Left renal cortex interstitium (tissue), 4 donors: ENCODE measurements at places on chromosomes 3 and 15. TPM values are rescaled to one million over a fixed set of nuclear protein-coding genes. Genes with fewer than 3 reads are reported as not detected.

- no peak for DNase-seq
Observed at GRCh38 chr3:150920236-150920635, 15.0 kb upstream of the MINDY4B start.

- no peak for DNase-seq
Observed at GRCh38 chr3:122313281-122313680, 11.8 kb upstream of the CSTA start.

GRCh38 chr15:85125056-85125661 is 143.5 kb downstream of the PDE8A start:
- DNase-seq = no peak

DNA sequence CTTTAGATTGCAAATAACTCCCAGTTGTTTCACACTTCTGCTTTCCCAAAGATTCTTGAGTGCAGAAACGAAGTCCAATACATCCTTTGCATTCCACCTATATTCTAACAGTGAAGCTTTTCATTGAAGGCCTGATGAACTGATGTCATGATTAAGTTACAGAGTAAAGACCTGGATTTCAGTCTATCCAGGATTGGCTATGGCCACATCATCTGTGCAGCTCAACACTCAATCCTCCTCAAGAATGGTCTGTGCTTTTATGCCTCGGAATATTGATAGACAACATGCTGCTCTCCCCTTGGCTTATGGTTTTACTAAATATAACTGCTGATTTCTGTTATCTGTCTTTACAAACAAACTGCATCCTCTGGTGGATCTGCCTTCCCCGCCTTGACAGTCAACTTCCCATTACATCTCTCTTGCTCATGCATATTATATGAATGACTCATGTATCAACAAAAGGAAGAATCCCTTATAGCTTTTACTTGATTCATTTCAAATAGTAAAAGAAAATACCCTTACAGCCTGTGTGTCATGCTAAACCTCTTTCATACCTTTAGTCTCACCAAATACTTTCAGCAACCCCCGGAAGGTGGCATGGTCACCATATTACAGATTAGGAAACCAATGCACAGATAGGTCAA is 59.5 kb downstream of the SCN11A start:
- no peak for DNase-seq

DNA sequence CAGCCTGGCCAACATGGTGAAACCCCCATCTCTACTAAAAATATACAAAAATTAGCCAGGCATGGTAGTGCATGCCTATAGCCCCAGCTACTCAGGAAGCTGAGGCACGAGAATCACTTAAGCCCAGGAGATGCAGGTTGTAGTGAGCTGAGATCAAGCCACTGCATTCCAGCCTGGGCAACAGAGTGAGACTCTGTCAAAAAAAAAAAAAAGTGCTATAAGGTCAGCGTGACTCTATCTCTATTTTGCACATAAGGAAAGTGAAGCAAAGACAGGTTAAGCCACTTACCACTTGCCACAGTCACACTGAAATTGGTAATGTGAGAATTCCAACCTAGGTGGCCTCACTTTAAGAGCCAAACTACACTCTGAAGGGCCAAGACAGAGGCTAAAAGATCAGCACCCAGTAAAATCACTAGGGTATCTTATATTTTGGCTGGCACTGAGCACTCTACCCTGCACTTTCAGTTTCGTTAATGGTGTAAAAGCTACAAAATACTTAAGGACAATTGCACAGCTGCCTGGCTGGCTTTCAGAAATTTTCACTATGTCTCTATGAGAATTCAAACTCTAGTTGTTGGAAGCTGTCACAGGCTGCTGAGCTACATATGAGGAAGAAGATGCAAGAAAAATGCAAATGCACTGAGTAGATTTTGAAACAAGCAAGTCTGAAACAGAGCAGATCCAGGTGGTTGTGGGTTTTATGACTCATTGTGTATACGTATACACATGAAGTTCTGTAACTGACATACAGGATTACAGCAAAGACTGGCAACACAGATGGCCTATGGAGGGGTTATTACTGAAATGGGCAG is 32.7 kb downstream of the TRANK1 start:
- DNase-seq = no peak

- no peak for DNase-seq
Observed at GRCh38 chr3:40969341-40969740, 230.0 kb upstream of the CTNNB1 start.

- no peak for DNase-seq
Observed at GRCh38 chr15:80636675-80637074, 58.4 kb upstream of the ABHD17C start.

DNA sequence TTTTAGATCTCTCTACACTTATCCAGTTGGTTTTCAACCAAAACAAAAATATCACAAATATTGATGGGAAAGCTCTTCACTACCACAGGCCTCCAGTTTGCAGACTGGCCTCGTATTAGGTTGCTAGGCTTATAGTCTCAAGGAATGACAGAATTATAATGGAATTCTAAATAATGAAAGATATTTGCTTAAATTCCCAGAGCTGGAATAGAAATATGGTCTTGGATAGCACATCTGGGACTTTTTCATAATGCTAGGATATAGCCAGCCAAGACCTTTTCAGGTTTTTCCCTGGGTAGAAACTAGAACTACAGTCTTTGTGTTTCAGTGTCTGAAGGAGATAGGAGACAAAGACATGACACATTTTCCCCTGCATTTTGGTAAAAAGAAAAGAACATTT is 121.9 kb upstream of the STAC start:
- DNase-seq = no peak

GRCh38 chr15:60371175-60372051 is 26.4 kb downstream of the ANXA2 start:
- DNase-seq = no peak

- DNase-seq = no peak
Observed at GRCh38 chr3:124281453-124282316, 289.8 kb upstream of the ROPN1 start.

DNA sequence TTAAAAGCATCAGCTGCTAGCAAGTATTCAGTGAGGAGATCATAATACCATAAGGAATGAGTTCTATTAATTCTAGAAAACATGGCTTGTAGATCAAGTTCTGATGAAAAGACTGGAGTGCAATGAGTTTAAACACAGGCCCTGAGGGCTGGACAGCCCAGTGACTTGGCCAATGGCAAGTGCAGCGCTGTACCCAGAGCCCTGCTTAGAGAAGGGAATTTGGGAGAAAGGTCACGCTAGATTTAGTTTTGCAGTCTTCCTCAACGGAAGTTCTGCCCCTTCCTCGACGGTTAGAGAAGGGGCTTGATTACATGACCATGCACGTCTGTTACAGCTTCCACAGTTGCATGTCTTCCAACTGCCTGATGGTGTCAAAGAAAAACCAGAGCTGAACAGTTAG is 4.0 kb downstream of the TMEM212 start:
- no peak for DNase-seq

DNA sequence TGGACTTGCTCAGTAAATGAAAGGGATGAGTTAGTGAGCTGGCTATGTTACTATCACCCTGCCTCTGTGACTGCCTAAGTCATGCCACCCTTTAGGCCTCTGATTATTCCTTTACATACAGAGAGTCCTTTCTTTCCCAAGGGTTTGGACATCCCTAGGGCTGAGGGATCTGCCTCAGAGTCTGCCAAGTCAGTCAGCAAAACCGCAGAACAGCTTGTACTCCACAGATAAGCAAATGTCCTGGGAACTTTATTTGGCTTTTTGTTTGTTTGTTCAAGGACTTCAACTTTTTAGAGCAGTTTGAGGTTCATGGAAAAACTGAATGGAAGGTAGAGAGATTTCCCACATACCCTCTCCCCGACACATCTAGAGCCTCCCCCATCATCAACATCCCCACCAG is 82.6 kb upstream of the TRIM42 start:
- DNase-seq = no peak

DNA sequence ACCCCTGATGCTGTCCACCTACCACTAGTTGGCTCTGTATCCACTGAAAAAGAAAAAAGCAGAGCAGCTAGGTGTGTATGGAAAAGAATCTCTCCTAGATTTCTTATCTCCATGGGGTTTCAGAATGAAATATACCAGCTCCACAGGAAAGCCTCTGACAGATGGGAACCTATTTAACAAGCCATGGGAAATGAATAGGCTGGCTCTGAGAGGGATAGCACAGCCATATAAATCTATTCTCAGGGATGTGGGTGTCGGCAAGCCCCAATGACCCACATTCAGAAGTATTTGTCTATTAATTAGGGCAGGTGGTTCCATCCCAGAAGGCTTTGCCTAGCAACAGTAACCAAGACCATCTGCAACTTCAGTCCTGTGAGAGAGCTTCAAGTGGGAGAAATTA is 694.1 kb downstream of the AGBL1 start:
- DNase-seq = no peak

DNA sequence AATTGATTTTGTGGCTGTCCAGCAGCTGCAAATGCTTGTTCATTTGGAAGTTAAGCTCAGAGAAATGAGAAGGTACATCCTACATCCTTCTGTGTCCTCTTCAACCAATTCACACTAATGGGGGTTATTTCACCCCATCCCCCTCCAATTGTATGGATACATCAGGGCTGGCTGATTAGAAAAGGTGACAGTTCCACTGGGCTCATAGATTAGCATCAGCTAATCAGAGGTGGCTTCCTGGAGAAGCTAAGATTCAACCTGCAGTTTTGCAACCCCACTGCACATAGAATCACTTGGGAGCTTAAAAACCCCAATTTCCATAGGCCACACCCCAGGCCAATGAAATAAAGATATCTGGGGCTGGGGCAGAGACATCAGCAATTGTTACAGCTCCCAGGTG is 217.7 kb upstream of the TLE3 start:
- DNase-seq = no peak

GRCh38 chr3:128879125-128879969 is at the start of gene ACAD9:
ACAD9 (plus strand) TSS chr3:128879620; CDS start chr3:128879692, 72 bp downstream.
- peak; percentile 96 for DNase-seq

DNA sequence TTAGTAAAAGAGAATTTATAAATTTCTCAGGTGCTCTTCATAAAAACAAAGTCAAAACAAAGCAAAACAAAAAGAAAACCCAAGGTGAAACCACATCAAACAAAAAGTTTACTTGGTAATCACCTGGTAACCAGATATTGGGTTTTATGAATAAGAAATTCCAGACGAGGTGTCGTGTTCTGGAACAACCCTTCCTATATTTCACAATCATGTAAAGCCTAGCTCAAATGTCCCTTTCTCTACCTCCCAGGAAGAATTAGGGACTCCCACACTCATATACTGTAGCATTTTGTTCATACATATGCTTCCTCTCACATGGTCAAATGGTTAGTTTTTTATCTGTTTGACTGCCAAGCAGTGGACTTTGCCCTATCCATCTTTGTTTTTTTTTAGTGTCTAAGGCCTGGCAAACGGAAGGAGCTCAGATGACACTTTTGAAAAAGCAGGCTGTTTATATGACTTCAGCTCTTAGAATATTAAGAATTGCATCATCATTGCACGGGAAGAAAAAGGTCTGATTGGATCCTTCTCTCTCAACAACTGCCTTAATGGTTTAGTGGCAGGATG is 326.7 kb upstream of the TBL1XR1 start:
- DNase-seq = no peak

GRCh38 chr3:193771011-193771652 is 178.1 kb downstream of the OPA1 start:
- DNase-seq = no peak

DNA sequence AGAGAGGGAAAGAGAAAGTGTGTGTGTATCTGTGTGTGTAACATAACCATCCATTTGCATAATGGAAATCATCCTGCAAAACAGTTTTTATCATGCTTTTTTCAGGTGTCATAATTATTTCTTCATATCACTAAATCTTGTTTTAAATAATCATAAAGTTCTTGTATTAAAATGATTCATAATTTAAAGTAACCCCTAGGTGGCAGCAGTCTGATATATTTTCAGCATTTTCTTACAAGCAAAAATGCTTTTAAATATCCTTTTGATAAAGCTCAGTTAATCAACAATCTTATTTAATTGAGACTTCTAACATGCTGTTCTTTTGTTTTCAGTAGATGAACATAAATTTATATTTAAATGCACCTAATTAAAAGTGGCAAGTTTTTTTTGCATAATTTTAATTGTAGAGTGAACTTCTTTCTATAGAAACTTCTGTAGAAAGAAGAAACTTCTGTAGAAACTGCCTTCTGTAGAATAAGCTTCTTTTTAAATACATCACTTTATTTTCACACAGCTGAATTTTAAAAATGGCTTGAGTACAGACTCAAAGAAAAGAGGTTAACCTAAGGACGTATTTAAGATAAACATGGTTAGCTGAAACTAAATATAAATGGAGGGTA is 72.5 kb downstream of the OPA1 start:
- peak; percentile 5 for DNase-seq

DNA sequence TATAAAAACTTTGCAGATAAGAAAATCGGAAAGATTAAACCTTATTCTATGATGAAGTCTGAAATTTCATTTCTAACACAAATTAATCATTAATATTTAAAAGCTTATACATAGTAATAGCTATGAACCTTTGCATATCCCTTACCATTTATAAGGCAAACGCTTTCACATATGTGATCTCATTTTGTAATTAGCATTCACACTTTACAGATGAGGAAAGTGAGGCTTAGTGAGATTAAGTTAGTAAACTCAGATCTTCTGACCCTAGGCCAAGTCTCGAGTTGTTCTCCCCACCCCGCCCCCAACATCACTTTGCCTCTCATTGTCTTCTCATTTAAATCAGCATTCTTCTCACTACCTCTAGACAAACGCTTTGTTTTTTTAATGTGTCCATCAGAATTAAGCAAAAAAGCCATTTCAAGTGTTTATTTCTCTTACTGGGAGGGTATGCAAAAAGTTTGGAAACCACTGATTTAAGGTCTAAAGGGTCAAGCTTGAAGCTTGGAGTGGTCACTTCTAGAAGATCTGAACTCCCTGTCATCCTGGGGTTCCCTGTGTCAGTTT is 172.9 kb upstream of the BCL6 start:
- no peak for DNase-seq

The SYNPR gene
- 0.25 TPM for polyA plus RNA-seq

The DHX36 gene
- 68.3 TPM for polyA plus RNA-seq

The CIDEC gene
- polyA plus RNA-seq = not detected

The RTP1 gene
- polyA plus RNA-seq = not detected

The POTEB2 gene
- not detected for polyA plus RNA-seq

The GABRB3 gene
- 7.8 TPM for polyA plus RNA-seq

The IQSEC1 gene
- polyA plus RNA-seq = 32.4 TPM

The RARB gene
- 45.1 TPM for polyA plus RNA-seq

The GRK7 gene
- polyA plus RNA-seq = 0.13 TPM

The ZMYND10 gene
- polyA plus RNA-seq = 5.0 TPM

The XCR1 gene
- 0.31 TPM for polyA plus RNA-seq

The CLPX gene
- polyA plus RNA-seq = 79.3 TPM

The RAB27A gene
- 19.2 TPM for polyA plus RNA-seq

The SFMBT1 gene
- 9.8 TPM for polyA plus RNA-seq

The ZNF80 gene
- 0.06 TPM for polyA plus RNA-seq

The ENTPD3 gene
- 3.0 TPM for polyA plus RNA-seq
